ENCODE measurements at places on chromosomes 13 and 19.

- DNase-seq = no peak
These were observed 734 bp upstream of the TRMT1 start for GRCh38 chr19:13117176-13117771.

DNA sequence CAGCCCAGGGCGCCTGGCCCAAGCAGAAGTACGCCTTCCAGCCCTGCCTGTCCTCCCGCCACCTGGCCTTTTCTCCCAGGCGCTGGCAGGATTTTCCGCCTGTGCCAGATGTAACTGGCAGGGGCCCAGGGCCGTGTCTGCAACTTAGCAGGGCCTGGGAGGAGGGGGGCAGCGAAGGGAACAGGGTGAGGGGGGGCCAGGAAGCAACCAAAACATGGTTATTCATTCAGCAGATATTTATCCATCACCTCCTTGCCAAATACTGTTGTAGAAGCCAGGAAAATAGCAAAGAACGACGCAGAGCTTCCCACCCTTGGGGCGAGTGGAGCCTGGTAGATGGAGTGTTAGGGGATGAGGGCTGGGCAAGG is 5.6 kb downstream of the TLE6 start:
- DNase-seq = peak; percentile 92

DNA sequence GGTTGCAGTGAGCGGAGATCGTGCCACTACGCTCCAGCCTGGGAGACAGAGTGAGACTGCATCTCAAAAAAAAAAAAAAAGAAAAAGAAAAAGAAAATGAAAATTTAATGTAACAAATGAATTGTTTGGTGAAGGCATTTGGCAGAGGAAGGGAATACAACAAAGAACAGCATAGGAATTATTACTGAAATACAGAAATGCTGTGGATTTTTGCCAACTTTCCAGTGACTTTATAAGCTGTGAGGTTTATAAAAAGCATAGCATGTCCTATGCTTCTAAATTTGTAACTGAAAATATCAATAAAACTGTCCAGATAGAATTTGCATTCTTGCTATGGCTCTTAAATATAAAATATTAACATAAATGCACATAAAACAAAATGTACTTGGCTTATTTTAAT is 112.9 kb upstream of the IRS2 start:
- DNase-seq = no peak

GRCh38 chr19:29375429-29376119 is 150.2 kb upstream of the VSTM2B start:
- DNase-seq = no peak
